ENCODE measurements at places on chromosomes 4 and X.
A peak's percentile ranks its signal among the peaks of the same experiment; 100 is the strongest.

- no peak for DNase-seq
These were observed 12.7 kb upstream of the CXCL8 start for GRCh38 chr4:73727685-73728084.

GRCh38 chr4:140943486-140944198 lies 187.5 kb upstream of the TBC1D9 start:
- DNase-seq: peak; percentile 70

DNA sequence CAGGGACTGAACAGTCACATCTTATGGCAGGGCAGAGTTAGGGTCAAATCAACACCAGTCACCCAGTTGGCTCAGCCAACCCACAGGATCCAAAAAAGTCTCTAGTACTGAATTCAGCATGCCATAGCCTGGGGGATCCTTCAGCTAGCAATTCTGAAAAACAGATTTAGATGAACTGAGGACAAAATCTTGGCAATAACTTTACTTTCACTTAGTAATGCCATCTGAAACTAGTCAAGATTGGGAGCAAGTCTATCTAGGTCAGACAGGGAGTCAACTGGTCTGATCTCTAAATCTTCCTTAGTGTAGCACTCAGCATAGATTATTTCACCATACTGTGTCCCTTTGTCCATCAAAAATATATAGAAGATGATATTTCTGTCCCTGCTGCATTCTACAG lies 76.0 kb downstream of the HHIP start:
- no peak for DNase-seq

DNA sequence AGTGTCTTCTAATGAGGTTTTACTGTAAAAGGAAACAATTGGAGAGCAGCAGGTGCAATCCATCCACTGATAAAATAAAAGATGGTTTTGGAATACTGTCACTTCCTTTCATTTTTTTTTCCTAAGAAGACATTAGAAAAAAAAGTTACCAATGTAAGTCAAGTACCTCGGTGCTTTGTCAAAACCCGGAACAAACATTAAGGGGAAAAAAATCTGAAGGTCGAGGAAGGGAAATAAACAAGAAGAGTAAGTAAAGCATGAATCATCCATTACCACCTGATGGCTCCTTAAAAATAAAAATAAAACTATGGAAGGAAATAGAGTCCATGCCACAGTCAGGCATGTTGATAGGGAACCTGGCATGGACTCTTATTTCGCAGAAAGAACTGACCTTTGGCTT lies 15.3 kb upstream of the XPNPEP2 start:
- no peak for DNase-seq

- no peak for DNase-seq
These were observed 97.0 kb downstream of the MID1IP1 start for GRCh38 chrX:38898261-38898660.

Data from AG04449 (cell line).